CD4-positive, alpha-beta T cell treated with Interleukin-21 for 1 hour (primary cell): ENCODE measurements at places on chromosomes 3 and 15.

GRCh38 chr3:72492240-72492639, 356.0 kb downstream of the SHQ1 start:
- no peak for DNase-seq

DNA sequence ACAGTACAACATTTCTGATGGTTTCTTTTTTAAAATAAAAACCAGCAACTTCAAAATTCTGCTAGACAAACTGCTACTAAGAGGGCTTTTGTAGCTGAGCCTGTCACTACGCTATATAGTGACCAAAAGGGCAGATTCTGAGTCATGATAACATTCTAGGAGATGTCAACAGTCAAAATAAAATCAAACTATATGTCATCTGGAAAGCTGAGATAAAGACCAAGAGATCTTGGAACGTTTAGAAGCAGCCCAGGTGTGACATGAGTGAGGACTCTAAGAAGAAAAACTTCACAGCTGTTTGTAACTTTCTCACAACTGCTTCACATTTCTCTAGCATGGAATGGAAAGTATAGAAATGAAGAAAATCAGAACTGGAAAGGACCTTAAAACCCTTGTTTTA, 84.6 kb downstream of the FILIP1L start:
- DNase-seq, result no peak

DNA sequence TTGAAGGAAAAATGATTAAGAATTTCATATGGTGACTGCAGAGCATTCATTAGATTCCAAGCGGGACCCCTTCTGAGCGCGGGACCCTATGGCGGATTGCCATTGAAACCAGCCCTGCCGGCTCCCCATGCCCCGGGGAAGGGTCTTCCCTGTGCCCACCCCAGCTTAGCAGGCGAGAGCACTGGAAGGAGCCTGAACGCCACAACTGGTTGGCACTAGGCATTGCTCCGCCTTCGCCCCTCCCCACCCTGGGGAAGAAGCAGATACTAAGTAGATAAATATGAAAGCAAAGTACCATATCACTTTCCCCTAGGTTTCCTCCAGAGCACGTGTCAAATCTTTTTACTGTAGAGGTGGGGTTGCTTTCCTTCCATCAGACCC, 70.7 kb downstream of the CYP19A1 start:
- no peak for DNase-seq

DNA sequence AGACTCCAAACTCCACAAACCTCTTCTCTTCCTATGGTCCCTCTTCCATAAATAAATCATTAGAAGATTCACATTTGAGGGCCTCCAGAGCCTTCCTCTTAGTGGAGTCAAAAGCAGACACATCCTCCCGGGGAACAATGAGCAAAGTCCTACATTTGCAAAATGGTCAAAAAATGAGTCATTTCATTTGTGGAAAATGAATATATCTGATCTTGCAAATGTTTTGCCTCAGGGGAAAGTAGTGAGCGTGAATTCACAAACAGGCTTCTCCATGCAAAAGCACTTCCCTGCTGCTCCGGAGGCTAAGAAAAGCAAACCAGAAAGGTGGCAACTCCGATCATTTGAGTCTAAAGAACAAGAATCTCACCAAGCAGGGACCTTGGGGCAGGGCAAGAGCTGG, 86.7 kb upstream of the IQSEC1 start:
- DNase-seq, result no peak

GRCh38 chr3:154389861-154390260, 40.1 kb downstream of the GPR149 start:
- DNase-seq, result no peak

- DNase-seq, result peak; percentile 51
Measured at GRCh38 chr3:97910931-97911351, 61.3 kb downstream of the RIOX2 start.

GRCh38 chr3:170012683-170013400, 25.0 kb upstream of the GPR160 start:
- DNase-seq, result no peak

DNA sequence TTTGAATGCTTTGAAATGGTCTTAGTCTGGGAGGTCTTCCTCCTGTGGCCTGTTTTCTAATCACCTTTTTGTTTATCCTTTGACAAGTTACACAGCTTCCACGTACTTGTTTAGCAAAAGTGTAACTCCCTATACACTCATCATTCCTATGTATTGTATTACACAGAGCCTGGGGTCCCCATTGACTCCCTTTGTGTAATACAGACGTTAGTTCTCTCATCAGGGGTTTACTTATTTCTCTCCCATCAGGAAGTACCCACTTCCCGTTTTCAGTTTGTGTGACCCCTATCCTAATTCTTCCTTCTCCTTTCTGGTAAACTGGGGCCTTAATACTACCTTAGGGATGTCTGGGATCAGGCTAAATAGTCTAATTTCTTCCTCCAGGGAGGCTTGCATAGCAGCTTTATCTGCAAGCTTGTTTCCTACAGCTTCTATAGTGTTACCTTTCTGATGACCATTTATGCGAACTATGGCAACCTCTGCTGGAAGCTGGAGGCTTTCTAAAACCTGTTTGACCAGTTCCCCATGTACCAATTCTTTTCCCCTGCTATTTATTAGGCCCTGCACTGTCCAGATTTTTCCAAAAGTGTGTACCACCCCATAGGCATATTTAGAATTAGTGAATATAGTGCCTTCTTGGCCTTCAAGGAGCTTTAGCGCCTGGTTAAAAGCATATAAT, 22.4 kb downstream of the ARL8B start:
- no peak for DNase-seq

DNA sequence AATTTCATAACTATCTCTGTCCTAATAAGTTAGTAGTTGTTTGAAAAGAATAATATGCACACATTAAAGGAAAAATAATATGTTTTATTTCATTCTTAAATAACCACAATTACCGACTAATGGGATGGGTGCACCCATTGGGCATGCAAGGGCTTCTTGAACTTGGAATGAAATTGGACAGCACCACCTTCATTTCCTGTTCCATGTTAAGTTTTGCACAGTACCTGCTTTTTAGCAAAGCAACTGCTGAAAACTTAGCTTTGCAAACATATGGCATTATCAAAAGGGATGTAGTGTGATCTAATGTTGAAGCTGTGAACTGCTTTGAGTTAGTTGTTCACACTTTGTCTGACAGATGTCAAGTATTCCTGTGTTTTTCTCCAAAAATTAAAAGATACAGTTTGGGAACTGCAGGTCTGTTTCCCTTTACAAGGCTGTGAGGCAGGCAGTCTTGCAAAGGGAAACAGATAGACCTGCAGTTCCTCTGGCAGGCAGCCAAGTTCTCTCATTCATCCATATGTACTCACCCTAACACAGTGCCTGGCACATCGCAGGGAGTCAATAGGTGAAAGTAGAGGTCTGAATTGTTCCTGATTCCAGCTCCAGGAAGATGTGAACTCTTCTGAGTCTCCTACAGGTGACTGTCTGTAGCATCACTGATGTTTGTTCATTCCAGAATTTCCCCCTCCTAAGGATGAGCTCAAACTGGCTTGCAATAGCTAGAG, 64.3 kb upstream of the GOLGA8B start:
- DNase-seq, result no peak

- peak; percentile 64 for DNase-seq
Measured at GRCh38 chr3:197749315-197749600, 425 bp upstream of the FYTTD1 start.

GRCh38 chr15:22915866-22916515, 64.2 kb downstream of the CYFIP1 start:
- no peak for DNase-seq

GRCh38 chr15:31501536-31502157, 175.0 kb downstream of the KLF13 start:
- DNase-seq, result no peak

GRCh38 chr3:60931452-60931851, 319.8 kb downstream of the FHIT start:
- no peak for DNase-seq

DNA sequence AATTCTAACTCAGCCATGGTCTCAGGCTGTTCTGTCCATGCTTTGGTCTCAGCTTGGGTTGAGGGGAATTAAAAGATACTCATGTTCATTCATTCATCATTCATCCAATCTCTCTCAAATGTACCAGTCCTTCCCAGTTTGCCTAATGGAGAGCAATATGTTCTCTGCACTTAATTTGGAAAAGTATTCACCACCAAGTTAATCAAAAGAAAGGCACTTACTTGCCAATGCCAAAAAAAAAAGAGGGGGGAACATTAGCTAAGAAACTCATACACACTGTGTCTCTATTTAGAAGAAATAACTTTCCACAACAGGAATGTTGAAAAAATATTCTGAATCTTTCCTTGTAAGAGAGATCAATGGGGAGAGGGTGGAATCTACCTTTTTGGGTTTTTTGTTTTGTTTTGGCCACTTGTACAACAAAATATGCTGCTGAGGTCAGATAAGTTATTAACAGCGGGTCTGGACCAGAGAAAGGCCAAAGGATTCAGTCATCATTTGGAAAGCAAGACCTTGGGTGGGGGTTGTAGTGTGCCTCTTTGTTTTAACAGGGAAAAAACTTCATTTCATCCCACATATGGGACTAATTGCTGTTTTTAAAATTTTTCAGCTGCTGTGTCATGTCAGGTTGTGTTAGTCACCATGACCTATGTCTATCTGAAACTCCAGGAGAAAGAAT, 152.3 kb downstream of the FBN1 start:
- no peak for DNase-seq

DNA sequence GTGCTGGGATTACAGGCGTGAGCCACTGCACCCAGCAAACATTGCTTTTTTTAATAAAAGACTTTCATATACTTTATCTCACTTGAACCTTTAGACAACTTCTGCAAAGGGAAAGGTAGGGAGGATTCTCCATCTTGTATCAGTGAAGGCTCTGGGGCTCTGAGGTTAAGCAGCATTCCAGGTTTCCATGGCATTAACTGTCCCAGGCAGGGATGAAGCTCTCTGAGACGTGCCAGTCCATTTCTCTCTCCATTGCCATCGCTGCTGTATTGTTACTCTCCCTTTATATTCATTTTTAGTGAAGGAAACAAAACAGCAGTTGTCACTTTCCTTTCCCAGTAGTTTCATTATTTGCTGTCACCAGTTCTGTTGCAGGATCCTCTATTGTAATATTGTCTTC, 342.4 kb downstream of the LPP start:
- DNase-seq, result no peak

DNA sequence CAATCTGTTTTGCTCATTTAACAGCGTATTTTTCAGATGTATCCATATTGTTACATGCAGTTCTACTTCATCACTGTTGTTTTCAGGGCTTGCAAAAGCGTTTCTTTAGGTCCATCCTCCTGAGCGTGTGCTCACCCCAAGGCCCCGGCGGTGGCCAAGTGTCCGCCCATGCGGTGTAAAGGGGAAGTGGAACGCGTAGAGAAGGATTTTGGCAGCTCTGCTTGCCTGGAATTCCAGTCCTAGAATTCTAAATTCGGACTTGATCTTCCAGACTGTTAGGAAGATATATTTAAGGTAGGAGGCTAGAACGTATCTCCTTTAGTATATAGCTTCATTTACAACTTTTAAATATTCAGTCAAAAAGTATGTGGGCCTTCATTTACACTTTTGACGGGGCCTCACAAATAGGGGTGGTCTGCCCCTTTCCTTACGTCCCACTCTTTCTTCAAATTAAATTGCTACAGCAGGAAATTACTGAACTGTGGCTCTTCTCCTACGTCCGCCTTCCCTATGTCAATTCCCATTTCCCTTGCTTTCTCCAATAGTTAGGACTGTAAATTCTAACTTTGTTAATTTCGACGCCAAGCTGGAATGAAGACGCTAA, 609 bp upstream of the TBC1D23 start:
- peak; percentile 5 for DNase-seq

GRCh38 chr3:64462203-64462602, 225.6 kb downstream of the ADAMTS9 start:
- DNase-seq, result no peak

- DNase-seq, result no peak
Measured at GRCh38 chr15:67928666-67929065, 88.8 kb upstream of the RNU6-1 start.

DNA sequence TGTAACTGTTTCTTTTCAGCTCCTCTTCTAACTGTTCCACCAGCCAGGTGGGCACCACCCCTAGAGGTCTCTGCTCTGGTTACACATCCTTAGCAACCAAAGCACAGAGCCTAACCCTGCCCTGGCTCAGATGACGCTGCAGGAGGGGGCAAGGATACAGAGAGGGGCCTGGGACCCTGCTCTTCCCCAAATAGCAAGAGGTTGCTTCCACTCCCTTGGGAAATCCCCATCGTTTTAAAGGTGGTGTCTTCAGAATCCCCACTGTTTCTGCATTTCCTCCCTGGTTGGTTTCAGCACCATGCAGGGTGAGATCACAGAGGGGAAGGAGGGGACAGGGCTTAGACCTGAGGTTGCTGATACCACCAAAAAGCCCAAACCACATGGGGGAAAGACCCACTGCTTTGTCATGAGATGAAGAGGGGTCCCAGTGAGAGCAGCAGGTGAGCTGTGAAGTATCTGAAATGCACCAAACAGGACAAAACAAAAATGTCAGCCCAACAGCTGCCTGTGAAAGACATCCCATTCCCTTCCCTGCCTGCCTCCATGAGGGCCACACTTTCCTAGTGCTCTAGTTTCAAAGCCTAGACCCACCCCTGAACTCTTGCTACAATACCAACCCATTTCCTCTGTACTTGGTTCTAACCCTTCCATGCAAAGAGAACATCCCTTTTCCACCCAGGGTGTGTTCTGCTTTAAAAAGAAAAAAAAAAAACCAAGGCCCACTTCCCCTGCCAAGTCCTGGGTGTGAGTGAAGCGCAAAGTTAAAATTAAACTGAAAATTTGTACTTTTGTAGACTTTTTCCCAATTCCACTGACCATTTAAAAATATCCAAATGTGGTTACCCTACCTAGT, 29.0 kb downstream of the ANP32A start:
- peak; percentile 73 for DNase-seq

DNA sequence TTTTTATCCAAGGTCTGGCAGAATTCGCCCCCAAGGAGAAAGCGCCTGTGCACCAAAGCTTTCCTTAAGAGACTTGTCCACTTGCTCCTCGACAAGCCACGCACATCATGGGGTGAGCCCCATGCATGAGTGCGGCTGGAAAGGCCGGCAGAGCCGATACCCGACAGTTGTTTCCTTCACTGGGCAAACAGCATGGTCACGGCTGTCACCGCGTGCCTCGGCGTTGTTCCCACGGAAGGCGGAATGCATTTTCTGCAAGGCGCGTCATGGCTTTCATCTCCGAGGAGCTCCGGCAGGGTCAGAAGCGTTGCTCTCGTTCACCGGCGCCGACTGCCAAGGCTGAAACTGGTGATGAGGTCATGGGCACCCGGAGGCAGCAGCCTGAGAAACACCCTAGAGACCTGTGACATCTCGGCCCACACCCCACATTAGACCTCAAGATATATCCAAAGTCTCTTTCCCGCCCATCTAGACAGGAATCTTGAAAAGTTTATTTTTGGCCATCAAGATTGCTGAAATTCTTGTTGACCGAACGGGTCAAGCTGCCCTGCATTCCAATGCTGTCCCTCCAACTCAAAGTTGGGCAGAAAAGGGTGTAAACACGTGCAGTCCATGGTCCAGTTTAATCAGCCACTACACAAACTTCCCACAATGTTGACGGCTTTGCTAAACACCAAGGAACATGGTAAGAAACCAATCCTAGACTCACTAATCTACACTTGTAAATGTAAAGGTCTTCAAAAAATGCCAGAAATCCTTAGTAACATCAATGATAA, 604 bp upstream of the TJP1 start:
- no peak for DNase-seq

DNA sequence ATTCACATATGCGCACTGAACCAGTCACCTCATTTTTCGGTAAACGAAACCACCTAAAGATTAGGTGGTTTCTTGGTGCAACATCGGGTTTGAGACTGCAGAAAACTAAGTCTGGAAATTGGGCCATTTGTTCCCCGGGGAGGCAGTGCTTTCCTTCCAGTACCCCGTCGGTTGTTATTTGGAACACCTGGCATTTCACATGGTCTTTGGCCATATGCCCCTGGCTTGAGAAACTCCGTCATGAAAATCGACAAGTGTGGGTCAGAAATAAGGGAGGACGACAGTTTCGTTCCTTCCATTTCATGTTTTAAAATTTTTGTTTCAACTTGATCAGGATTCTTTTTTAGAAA, 544 bp upstream of the GATM start:
- DNase-seq, result no peak
